ENCODE measurements at places on chromosomes 7 and 10. TPM values are rescaled to one million over a fixed set of nuclear protein-coding genes. Genes with fewer than 3 reads are reported as not detected.

The RAPGEF5 gene
- total RNA-seq, result 10.2 TPM

DNA sequence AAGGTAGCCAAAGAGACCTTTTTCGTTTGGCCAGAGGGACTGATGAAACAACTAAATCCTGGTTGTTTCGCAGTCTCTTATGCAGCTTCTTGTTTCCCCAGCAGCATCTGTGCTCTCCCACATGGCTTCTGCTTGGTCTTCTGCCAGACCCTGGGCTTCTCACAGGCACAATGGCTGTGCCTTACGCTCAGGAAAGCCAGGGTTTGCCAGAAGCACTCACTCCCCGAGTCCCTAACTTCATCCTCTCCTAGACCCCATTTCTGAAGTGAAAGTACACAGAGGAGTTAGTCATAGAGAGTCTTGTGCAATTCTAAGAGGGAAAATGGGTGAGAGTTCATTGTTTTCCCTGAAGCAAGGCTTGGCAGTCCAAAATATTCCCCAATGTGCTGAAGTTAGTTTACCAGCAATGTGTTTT, 121.7 kb downstream of the EVX1 start:
- no peak for DNase-seq

- DNase-seq, result no peak
Measured at GRCh38 chr10:33790521-33791271, 456.2 kb upstream of the NRP1 start.

DNA sequence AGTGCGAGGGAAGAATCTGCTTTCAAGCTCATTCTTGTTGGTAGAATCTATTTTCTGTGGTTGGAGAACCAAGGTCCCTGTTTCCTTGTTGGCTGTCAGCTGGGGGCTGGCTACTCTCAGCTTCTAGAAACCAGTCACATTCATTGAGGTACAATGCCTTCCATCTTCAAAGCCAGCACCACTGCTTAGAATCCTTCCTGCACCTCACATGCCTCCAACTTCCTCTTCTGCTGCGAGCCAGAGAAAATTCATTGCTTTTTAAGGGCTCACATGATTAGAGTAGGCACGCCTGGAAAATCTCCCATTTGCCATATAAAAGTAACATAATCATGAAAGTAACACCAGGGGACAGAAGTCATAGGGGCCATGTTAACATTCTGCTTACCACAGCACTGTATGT, 28.7 kb downstream of the TES start:
- DNase-seq, result no peak

The CLCN1 gene
- not detected for total RNA-seq

- no peak for DNase-seq
Measured at GRCh38 chr10:59880971-59881510, 25.3 kb downstream of the CCDC6 start.

GRCh38 chr10:6062101-6062771, at the start of gene IL2RA:
Gene IL2RA (minus strand): TSS chr10:6062367. CDS start chr10:6062151, 216 bp downstream.
- no peak for DNase-seq

GRCh38 chr7:13028825-13029099, 341.3 kb downstream of the ARL4A start:
- DNase-seq, result no peak

The ZNF853 gene
- not detected for total RNA-seq

DNA sequence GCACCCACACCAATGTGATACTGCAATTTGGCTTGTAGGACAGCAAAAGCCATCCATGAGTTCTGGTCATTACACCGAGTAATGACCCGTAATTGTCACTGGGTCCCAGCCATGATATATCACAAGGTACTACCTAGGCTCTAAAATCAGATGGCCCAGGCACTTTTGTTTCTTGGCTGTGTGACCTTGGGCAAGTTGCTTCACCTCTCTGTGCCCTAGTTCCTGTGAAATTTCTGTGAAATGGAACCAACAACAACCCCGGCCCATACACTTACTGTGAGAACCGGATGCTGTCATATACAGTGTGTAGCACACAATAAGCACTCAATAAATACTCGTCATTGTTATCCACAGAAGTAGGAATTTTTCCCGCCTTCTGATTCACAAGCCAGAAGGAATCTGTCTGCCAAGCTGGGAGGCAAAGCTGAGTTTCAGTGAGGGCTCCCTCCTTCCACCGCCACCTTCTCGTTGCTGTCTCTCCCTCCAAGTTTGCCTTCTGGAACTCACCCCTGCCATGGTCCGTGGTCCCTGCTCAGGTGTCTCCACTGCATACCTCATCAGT, 6.4 kb upstream of the CYTH3 start:
- DNase-seq, result no peak

The PAX4 gene
- not detected for total RNA-seq

The TMEM196 gene
- not detected for total RNA-seq

- DNase-seq, result no peak
Measured at GRCh38 chr7:101902680-101903514, 85.5 kb downstream of the CUX1 start.

- DNase-seq, result peak; percentile 87
Measured at GRCh38 chr7:4683884-4684565, 1.9 kb downstream of the FOXK1 start.

- no peak for DNase-seq
Measured at GRCh38 chr7:55467047-55467593, 102.0 kb downstream of the LANCL2 start.

- DNase-seq, result no peak
Measured at GRCh38 chr10:24866604-24867583, 85.5 kb downstream of the PRTFDC1 start.

DNA sequence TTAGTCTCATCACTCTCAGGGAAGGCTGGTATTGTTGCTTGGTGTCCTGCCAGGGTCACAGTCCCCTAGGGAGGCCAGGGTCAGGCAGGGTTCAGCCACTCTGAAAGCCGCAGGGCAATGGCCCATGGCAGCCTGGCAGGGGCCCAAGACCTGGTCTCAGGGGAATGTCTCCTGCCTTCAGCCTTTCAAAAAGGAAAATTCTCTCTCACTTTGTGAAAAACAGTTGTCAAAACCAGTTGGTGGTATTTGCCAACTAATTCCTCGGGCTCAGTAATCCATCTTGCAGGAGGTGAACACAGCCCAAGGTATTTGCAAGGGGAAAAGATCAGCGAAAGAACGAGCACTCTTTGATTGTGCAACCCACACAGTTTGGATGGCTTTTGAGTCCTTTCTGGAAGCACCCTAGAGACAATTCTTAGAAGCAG, 101.5 kb downstream of the JCAD start:
- DNase-seq, result peak; percentile 99

DNA sequence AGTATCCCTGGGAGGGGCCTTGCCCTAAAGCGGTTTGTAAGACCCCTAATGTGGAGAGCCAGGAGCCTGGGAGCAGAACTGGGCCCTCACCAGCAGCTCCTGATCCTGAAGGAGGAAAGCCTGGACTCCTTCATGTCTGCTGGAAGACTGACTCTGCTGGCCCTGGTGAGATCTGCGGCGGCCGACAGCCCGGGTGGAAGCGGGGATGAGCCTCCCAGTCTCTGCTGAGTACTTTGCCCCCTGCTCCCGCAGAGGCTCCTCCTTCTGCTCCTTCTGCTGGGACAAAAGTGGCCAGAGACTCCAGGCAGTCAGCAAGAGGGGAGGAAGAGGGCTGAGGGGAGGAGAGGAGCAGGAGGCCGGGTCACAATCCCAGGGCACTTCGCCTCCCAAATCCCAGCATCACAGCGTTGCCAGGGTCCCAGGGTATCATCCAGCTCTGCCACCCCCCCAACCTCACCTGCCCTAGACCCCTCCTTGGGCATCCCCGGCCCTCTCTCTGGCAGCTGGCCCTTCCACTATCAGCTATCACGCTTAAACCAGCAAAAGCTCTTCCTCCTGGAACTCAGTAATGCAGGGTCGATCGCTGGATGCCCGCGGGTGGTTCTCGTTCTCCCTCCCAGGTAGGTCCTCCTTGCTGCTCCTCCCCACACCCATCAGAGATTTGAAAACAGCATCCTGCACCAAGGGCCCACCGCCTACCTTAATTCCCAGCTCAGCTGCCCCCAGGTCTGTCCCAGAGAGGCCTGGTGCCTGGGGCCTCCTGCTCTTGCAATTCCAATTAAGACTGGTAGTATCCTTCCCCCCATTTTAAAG, 7.9 kb downstream of the TBATA start:
- DNase-seq, result no peak

- no peak for DNase-seq
Measured at GRCh38 chr7:108836256-108836655, 266.6 kb downstream of the DNAJB9 start.

The PNLIP gene
- not detected for total RNA-seq

Measured in Caki2 (cell line).